ENCODE measurements at places on chromosomes 7 and 10. TPM values are rescaled to one million over a fixed set of nuclear protein-coding genes. Genes with fewer than 3 reads are reported as not detected.

DNA sequence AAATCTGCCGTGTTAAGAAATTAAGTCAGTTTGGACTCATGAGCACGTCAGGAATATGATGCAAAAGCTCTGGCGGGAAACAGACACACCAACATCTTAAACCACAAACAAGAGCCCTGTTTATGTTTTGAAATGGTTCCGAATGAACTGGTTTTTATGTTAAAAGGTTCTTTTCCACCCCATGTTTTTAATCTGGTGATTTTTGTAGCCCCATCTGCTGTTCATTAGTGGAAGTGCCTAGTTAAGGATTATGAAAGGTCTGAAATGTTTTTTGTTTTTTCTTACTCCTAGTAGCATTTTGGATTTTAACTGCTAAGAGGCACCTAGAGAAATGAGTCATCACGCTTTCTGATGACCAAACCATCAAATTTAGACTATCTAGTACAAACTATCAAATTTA, 404.1 kb upstream of the MKI67 start:
- no peak for DNase-seq

GRCh38 chr7:19899529-19899928, 126.1 kb upstream of the TMEM196 start:
- no peak for DNase-seq

DNA sequence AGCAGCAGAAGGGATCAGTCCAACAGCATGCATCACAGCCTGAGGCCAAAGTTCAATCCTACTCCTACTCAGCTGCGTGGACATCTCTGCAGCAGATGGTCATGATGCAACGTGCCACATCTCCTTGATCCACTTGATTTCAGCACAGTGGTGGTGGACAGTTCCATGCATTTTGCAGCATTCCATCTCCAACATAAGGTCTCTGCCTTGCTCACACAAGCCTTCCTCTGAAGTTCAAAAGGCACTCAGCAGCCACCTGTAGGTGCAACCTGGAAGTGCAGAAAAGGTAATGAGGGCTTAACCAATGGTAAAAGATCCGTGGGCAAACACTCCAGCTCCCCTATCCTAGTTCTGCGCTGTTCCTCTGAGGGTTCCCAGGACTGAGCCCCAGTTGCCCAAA, 57.5 kb upstream of the CHCHD3 start:
- DNase-seq: no peak

DNA sequence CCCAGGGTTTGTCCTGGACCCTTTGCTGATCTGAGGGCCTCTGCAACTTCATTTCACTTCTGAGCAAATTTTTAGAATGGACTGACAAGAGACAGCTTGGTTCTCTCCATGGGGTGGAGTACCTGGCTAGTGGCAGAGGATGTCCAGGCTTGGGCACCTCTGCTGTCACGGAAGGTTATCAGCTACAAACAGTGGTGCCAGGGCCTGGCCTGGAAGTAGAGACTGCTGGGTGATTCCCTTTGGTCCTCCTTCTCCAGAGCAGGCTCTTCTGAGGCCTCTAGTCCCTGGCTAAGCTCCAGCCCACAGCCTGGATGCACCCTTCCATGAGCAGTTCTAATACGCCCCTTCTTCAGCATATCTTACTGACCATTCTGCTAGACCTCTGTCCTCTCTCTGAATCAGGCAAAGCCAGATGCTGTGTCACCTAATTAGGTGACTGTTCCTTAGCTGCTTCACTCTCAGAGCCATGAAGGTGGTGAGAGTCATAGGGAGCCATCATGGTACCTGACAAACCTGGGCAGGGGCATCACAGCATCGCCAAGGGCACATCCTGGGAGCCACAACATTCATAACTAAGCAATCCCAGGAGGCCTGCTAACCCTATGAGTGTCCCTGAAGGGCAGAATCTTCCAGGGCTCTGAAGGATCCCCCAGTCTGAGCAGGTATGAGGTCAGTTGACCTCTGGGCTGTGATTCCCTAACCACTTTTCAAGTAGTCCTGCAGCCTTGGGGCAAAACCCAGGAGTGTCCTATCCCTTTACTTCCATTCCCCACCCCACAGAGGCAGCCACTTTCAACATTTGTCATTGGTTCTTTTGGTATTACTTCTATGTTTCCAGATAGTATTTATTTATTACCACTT, 4.0 kb downstream of the ARHGAP22 start:
- no peak for DNase-seq

DNA sequence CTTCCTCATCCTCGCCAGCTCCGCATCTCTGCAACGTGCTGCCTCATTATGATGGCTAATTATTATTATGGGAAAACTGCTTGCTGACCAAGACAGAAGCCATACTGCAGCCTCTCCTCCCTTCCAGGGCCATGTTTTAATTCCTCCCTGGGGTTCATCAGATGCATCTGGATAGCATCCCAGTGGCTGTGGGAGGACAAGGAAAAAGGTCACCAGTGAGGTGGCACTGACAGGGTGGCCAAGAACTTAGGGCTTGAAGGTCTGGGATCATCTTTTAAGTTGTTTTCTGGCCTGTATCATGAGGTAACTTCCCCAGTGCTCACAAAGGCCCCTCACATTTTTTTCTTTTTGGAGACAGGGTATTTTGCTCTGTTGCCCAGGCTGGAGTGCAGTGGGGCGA, 39.6 kb downstream of the KCNH2 start:
- DNase-seq: no peak

- DNase-seq: no peak
These were observed 42.1 kb upstream of the IKZF1 start for GRCh38 chr7:50262446-50262845.

DNA sequence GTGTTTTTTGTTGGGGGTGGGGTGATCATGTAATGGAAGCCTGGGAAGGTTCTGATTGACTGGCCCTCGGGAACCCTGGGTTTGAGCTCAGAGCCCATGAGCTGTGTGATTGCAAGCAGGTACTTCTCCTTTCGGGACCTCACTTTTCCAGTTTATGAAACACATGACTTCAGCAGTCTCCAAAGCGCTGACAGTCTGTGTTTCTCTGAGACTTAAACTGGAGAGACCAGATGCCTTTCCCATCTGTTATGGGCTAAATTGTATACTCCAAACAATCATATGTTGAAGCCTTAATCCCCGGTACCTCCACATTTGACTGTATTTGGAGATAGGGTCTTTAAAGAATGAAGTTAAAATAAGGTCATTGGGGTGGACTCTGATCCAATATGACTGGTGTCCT, 493.6 kb downstream of the GALNT17 start:
- DNase-seq: no peak

Gene NKX1-2
- not detected for total RNA-seq

- no peak for DNase-seq
These were observed 319.1 kb upstream of the PHYHIPL start for GRCh38 chr10:58857251-58857805.

DNA sequence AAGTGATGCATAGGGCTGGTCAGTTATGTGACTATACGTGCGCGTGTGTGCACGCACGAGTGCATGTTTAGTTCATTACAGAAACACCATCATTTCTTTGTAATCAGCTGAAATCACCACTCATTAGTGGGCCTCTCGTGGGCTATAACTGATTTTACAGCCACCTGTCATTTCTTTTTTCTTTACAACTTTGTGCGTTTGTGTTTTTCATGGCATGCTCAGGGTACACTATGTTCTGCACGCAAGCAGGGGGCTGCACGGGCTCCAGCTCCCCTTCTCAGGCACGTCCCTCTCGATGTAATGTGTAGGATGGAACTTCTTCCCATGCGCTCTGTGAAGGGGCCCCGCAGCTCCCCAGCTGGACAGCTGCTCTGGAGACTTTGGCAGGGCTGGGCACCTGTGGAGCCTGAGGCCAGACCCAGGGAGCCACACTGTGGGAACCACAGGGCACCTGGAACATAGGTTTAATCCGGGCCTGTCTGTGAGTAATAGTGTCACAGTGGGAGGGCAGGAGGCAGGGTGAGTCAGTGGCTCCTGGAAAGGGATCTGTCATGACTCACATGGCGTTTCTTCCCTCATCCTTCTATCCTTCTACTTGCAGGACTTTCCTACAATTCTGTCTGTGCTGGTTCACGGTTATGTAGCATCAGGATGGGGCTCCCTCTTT, 4.9 kb downstream of the GCK start:
- DNase-seq: no peak

- no peak for DNase-seq
These were observed 6.0 kb downstream of the MYL7 start for GRCh38 chr7:44134943-44135628.

Gene CRPPA
- 2.0 TPM for total RNA-seq

Gene TMEM229A
- total RNA-seq: not detected

GRCh38 chr7:47405286-47405904, 176.5 kb downstream of the TNS3 start:
- DNase-seq: peak; percentile 7

Gene PTPRZ1
- 0.76 TPM for total RNA-seq

- DNase-seq: no peak
These were observed 2.7 kb downstream of the AOC1 start for GRCh38 chr7:150855046-150855445.
